ENCODE measurements at places on chromosomes 13 and 19.

GRCh38 chr13:39682310-39682709 lies 26.8 kb downstream of the COG6 start:
- no peak for DNase-seq

GRCh38 chr19:55619286-55619685 lies 5.1 kb downstream of the ZNF784 start:
- DNase-seq = peak; percentile 36

GRCh38 chr19:5086725-5087439 lies 118.0 kb downstream of the KDM4B start:
- DNase-seq = no peak

DNA sequence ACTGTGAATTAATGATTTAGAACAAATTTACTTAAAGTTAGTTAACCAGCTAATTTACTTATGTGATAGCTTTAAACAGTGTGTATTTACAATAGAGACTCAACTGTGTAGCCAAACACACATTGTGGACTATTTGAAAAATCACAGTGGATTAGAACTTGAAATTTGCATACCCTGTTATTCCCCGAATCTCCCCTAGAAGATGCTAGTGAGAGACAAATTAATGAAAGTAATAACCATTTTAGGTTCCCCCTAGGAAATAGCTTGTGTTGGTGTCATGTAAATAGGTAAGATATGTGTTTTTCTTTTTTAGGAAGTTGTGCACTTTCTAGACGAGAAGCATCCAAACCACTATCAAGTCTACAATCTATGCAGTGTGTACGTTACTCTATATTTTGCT lies 98.5 kb downstream of the C1QTNF9 start:
- DNase-seq = no peak

- no peak for DNase-seq
Measured at GRCh38 chr19:3003046-3003445, 25.7 kb downstream of the TLE6 start.

DNA sequence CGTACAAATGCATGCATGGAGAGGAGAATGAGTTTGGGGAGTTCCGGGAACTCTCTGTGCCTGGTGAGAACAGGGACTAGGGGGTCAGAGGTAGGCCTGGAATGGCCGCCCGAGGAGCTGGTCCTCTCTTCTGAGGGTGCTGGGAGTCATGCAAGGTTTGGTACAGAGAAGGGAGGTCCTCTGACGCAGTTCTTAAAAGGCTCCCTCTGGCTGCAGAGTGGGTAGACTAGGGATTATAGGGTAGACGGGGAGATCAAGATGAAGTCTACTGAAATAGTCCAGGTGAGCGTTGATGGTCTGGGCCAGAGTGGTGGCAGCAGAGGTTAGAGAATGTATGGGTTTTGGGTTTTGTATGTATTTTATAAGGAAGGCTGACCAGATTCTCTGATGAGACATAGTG lies 796 bp downstream of the ZNF304 start:
- peak; percentile 24 for DNase-seq

DNA sequence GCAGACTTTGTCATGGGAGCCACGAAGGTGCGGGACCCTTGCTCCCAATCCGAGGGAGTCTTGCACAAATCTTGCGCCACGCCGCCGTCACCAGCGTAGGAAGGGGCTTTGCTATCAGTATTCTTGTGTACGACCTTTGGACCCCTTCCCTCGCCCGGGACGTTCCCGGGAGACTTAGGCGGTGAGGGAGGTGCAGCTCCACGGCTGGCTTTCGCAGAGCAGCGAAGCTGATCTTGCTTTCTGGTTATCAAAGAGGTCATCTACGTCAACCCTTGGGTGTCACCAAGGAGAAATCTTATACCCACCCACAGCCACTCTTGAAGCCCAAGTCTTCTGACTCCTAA lies 583 bp downstream of the TECR start:
- peak; percentile 28 for DNase-seq

- DNase-seq = no peak
Measured at GRCh38 chr19:35040826-35041547, 534 bp upstream of the HPN start.

DNA sequence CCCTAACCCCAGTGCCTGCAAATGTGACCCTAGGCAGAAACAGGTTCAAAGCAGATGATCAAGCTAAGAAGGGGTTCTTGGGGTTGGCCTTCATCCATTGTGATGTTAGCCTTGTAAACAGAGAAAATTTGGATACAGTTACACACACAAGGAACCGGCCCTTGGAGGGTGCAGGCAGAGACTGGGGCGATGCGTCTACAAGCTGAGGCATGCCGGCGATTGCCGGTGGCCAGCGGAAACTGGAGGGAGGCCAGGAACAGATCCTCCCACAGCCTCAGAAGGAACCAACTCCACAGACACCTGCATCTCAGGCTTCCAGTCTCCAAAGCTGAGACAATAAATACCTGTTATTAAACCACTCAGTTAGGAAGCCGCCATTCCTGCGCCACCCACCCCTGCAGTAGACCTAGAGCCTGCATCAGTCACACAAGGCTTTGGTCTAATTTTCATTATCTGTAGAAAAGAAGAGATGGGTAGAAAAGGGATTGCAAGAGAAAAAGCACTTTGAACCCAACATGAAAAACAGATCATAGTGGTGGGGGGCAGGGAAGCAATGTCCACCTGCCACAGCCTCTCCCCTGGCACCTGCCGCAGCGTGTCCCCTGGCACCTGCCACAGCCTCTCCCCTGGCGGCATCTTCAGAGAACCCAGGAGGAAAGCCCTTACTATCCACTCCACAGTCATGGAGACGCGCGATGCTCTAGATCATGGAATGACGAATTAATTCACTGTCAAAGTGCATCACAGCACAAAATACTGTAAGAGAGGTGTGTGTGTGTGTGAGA lies 119.7 kb upstream of the SOX1 start:
- no peak for DNase-seq

GRCh38 chr19:41325947-41326706 lies 16.2 kb downstream of the CCDC97 start:
- peak; percentile 57 for DNase-seq

All from GM03348 (cell line).